Esophagus squamous epithelium (tissue), 5 donors: ENCODE measurements at places on chromosomes 4 and X.

- no peak for DNase-seq
These were observed 2.2 kb upstream of the UGT2B4 start for GRCh38 chr4:69497886-69498395.

DNA sequence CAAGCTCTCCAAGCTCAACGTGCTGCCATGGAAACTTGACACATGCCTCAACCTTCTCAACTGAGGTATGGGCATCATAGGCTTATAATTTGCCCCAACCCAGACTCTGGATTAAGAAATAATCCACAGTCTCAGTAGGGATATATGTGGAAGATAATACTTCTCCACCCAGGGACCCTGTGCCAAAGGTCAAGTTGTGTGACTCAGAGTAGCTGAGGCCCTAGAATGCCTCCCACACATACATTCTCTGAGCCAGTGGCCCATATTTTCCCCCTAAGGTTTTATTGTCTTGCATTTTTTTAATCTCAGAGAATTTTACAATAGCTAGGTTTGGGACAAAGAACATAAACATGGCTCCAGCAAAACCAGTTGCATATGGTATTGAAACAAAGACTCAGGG, 283.1 kb downstream of the IDS start:
- no peak for DNase-seq

DNA sequence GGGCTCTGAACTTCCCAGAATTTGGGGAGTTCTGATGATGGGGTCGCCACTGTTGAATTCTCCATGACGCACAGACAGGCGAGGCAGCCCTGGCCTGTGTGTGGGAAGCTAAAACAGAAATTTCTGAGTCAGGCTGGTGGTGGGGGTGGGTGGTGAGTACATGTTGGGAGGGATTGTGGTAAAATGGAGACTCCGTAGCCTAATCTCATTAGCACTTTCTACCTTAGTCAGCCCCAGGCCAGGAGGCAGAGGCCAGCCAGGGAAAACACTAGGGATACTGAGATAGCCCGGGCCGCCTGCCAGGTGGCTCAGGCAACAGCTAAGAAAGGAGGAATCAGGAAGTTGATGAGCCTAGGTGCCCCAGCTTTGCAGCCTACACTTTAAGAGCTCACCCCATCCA, 39.3 kb upstream of the NHSL2 start:
- DNase-seq: no peak

GRCh38 chr4:119873132-119873531, 193.5 kb downstream of the MAD2L1 start:
- DNase-seq: no peak

- DNase-seq: no peak
These were observed 34.8 kb downstream of the PJA1 start for GRCh38 chrX:69130439-69130838.

- no peak for DNase-seq
These were observed 30.8 kb downstream of the ASB5 start for GRCh38 chr4:176238157-176238610.
